Common myeloid progenitor, CD34-positive (primary cell): ENCODE measurements at places on chromosomes 16 and 17.

- DNase-seq, result peak; percentile 65
Measured at GRCh38 chr16:56048425-56049105, 142.7 kb upstream of the GNAO1 start.

DNA sequence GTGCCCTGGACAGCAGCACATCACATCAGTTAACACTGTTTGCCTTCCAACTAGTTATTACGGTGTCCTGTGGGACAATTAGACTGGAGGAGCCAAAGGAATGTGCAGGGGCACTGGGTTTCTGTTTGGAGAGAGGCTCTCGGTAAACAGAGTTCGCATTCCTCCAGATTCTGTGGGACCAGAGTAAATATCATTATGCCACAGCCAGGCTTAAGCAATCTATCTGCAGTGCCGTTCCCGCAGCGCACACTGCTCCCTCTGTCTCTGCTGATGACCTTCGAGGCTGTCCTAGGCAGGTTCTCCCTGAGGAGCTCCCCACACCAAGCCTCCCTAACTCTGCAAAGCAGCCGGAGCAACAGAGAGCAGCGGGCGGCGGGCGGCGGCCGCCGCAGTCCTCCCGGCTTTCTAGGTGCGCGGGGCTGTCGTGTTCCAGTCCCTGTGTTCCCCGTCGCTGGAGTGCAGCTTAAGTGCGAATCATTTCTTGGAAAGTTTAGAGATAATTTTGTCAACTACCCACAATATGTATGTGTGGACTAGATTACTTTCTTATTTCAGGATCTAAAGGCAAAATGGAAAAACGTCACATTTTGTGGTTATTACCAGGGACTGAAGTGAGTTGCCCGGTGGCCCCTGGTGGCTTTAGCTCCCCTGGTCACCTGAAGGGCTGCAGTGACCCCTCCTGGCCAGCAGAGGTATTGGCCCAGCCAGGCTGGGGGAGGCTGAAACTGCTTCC lies 43.3 kb downstream of the PGS1 start:
- peak; percentile 77 for DNase-seq

- DNase-seq, result no peak
Measured at GRCh38 chr17:319266-319665, 33.3 kb downstream of the RPH3AL start.

DNA sequence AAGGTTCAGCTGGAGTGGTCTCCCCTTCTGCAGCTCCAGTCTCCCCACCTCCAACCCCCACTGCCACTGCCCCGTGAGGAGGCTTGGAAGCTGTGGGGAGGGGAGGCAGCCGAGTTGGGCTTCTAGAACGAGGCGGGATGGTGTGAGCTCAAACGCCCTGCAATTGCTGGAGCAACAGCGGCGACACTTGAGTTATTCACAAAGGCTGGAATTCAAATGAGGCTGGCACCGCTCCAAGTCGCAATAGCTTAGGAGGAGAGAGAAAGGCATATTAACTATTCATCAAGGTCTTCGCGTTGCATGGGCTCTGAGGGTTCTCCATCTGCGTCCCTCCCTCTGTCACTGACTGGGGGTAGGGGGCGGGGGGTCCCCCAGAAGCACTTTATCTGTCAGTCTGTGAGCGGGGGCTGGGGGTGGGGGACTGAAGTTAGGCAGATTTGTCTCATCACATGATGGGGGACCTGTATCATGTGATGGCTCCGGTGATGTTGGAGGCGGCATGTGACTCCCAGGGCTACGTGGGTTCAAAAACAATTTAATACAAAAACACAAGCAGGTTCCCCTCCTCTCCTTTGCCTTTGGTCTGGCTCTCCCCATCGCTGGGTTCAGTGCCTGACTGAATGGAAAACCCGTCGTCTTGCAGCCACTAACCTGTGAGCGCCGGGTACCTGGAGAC lies 70.5 kb downstream of the RBBP6 start:
- peak; percentile 31 for DNase-seq

DNA sequence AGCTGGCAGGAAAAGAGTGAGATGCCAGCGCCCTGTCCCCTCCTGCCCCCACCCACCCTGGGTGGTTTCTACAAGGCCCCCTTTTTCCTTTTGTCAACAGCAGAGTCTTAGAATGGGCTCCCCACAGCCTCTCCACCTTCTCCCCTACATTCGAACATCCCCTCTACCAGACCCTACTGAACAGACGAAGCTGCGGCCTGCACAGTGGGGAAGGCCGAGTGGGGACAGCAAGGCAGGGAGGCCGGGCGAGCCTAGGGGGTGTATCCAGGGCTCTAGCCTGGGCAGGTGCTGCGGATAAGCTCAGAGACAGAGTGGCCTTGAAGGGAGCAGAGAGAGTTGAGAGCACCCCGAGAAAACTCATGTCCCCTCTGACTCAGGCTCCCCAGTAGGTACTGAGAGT lies 7.4 kb downstream of the ZACN start:
- DNase-seq, result no peak

GRCh38 chr16:86496929-86497461 lies 13.3 kb upstream of the FOXF1 start:
- no peak for DNase-seq

GRCh38 chr17:7292729-7293128 lies 1.7 kb downstream of the YBX2 start:
- DNase-seq, result no peak

DNA sequence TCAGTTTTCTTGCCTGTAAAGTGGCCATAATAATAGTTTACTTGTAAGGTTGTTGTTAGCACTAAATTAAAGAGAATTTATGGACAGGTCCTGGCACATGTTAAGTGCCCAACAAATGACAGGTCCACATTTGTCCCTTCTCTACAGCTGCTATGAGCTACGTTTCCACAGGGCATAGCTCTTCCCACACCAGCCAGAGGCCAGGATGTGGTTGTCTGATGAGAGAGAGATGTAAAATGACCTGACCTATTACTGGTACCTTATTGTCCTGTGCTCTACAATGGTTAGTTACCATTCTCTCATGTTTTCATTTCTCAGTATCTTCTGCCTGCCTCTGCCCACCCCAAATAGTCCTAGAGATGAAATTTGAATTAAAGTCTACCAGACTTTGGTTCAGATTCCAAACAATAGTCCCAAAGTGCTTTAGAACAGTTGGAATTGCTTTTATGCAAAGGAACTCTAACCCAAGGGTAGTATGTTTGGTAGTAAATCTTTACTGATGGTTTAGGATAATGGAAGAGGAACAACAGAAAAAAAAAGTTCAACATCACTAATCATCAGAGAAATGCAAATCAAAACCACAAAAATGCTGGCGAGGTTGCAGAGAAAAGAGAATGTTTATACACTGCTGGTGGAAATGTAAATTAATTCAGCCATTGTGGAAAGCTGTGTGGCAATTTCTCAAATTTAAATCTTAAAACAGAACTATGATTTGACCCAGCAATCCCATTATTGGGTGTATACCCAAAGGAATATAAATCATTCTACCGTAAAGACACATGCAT lies 57.1 kb upstream of the ANKFN1 start:
- DNase-seq, result no peak

- DNase-seq, result peak; percentile 40
Measured at GRCh38 chr17:68972119-68972704, 17.0 kb upstream of the ABCA8 start.

- DNase-seq, result no peak
Measured at GRCh38 chr17:34319039-34319483, at the start of gene CCL8. Gene CCL8, plus strand, starts transcription at chr17:34319435. Its CDS starts 67 bp downstream, at chr17:34319502.

GRCh38 chr16:1054660-1055556 lies 17.6 kb upstream of the SSTR5 start:
- DNase-seq, result no peak

DNA sequence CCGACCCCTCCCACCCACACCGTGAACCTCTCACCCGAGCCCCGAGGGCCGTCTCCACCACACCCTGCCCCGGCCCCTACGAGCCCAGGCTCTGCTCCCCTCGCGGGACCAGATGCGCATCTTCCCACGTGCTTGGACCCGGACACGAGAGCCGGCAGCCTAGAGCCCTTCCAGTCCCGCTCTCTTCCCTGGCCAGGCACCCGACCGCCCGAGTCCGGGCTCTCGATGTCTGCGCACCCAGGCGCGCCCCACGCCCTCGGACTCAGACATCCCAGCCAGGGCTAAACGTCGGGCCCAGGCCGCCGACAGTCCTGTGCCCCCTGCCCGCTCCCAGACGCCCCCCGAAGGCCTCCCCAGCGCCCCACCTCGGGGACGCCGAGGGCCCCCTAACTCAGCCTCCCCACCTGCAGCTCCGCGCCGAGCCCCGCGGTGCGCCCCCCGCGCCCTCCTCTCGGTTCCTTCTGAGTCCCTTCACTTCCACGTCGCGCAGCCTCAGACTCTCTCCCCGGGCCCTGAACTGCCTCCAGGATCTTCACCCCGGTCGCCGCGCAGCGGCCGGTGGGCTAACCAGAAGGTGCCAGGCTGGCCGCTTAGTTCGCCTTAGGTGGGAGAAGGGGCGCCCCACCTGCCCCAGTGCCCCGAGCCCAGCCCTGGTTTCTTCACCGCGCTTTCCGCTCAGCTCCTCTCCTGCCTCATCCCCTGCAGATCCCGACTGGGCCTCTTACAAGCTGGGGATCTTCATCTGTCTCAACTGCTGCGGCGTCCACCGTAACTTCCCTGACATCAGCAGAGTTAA lies 688 bp downstream of the ADAP2 start:
- peak; percentile 37 for DNase-seq

DNA sequence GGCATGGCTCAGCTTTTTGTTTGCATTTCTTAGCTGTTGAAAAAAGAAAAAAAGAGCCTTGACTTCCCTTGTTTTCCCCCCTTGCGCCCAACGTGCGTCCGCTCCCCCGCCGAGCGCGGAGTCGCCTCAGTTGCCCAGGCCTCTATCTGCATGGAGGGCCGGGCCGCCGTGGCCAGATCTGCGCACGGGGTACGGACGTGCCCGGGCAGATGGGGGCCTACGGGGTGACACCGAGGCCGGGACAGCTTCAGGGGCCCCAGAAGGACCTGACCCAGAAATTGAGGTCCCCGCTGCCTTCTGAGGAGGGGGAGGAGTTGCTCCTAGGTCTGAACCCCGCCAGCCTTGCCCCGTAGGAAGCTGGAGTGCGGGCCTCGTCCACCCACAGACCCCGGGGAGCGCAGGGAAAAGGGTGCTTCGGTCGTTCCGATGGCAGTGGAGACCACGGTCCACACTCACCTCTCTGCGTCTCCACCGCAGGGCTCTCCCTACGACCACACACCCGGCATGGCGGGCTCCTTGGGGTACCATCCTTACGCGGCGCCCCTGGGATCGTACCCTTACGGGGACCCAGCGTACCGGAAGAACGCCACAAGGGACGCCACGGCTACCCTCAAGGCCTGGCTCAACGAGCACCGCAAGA lies 1.5 kb downstream of the IRX5 start:
- DNase-seq, result no peak

- no peak for DNase-seq
Measured at GRCh38 chr17:20954794-20955193, 88.0 kb downstream of the USP22 start.

DNA sequence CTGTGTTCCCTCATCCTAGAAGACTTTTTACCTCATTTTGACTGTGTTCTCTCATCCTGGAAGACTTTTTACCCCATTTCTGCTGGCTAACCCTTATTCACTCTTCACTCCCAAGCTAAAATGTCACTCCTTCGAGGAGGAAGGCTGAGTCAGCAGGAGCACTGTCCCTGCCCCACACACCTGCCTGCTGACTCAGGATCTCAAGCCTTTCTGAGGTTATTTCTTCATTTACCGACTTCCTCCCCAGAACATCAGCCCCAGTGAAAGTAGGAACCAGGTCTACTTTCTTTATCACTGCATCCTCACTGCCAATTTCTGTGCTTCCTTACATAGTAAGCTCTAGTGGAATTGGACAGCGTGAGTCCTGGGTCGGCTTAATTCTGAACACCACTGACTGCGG lies 220.6 kb downstream of the HS3ST4 start:
- no peak for DNase-seq

- DNase-seq, result no peak
Measured at GRCh38 chr17:4184811-4185210, 41.8 kb downstream of the CYB5D2 start.

GRCh38 chr16:75296606-75297005 lies 45.2 kb upstream of the BCAR1 start:
- DNase-seq, result no peak

DNA sequence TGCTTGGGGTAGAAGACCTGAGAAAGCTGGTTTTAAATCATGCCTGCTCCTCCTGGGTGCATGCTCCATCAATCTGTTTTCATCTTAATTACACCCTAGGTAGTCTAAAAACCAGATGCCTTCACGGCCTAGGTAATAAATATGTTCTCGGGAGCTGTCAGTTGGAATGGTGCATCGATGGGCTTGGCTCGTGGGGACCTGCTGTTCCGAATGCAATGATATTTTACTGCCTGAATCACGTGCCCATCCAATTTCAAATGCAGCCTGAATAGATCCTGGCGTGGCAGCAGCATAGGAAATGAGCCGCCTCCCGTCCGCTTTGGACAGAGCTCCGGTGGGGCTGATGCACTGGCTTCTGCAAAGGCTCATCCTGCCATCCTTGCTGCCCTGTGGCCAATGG lies 18.8 kb upstream of the FAAP100 start:
- DNase-seq, result no peak

DNA sequence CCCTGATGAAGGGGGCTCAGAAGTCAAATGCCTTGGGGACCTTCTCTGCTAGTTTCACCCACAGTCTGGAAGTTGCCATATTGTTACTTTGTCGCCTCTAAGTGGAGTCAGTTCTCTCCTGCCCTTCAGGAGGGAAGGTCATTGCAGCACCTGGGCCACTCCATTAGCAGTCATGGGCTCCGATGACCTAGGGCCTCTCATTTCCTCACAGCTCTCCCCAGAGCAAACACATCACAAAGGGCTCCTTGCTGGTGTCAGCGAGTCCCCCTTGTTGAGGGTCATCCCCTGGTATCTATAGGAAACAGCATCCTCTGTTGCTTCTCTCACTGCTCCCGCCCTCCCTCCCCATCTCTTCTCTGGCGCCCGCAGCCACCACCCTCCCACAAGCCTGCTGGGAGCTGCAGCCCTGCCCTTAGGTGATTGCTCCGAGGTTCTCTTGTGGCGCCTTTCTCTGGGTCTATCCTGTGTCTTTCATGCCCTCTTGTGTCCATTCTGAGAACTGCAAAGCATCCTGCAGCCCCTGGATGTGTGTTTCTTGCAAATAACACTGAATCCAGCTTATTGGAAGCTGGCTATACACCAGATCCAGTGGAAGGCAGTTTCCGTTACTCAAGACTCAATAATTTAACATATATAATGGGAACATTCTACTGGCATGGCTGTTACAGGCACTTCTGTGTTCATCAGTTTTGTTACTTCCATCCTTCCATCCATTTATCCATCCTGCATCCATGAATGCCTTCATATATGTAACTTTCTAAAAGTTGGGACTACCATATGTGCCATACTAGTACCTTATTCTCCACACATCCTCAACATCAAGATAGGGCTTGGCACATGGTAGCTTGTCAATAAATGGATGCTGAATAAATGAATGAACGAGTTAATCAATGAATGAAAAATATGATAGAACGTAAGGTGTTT lies 21.2 kb downstream of the PDILT start:
- peak; percentile 71 for DNase-seq
